Daoy (cell line): ENCODE measurements at places on chromosomes 5 and 9. TPM values are rescaled to one million over a fixed set of nuclear protein-coding genes. Genes with fewer than 3 reads are reported as not detected.

YIPF5 gene
- 83.9 and 94.9 TPM in 2 replicates for total RNA-seq

COL15A1 gene
- 0.74 and 0.86 TPM in 2 replicates for total RNA-seq

BASP1 gene
- 114 and 124 TPM in 2 replicates for total RNA-seq

PCDHB10 gene
- total RNA-seq = 0.40 and 0.71 TPM in 2 replicates

PGM5 gene
- 0.57 TPM in 1 of 2 replicates, not detected in the other for total RNA-seq

LCN1 gene
- total RNA-seq = not detected in 2 replicates

SLC1A3 gene
- 5.8 and 6.0 TPM in 2 replicates for total RNA-seq

C5orf34 gene
- total RNA-seq = 15.6 and 17.2 TPM in 2 replicates

CARD6 gene
- 2.1 and 2.7 TPM in 2 replicates for total RNA-seq

PCSK5 gene
- 1.4 TPM in 2 replicates for total RNA-seq

LVRN gene
- 0.06 TPM in 1 of 2 replicates, not detected in the other for total RNA-seq

DNA sequence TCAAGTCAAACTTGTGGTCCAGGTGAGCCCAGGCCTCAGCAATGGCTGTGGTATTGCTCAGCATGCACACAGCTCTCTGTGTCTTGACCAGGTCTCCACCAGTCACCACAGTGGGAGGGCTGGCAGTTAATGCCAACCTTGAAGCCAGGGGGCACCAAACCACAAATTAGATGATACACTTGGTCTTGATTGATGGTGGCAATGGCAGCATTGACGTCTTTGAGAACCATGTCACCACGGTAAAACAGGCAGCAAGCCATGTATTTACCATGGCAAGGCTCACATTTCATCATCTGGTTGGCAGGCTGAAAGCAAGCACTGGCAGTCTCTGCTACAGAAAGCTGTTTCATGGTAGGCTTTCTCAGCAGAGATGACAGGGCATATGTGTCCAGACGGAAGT is 40.0 kb downstream of the NIM1K start:
- DNase-seq = no peak

GRCh38 chr9:14813336-14814248 is 91.1 kb upstream of the CER1 start:
- peak; percentile 18 for DNase-seq

DNA sequence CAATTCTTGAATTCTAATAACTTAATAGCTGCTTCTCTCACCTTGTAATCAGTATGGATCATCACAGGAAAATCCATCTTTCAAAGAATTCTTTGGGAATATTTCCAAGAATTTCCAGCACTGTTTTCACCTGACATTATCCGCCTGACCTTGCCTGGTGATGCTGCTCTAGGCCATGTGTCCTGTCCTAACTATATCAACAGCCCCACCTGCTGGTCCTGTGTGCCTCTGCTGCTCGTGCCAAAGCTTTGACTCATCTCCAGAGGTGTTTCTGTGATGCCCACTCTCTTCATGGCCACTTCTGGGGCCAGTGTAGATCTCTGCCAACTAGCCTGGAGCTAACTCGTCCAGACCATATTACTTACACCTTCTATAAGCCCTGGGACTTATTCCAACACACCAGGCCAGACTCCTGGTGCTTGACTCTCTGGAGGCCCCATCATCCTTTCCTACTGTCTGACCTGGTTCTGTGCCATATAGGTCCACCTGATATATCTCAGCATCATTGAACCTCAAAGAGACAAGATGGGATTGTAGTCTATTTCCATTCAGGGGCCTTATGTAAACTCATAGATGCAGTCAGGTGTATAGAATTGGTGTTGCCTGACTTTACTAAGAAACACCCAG is 67.5 kb upstream of the CKMT2 start:
- peak; percentile 86 for DNase-seq

DNA sequence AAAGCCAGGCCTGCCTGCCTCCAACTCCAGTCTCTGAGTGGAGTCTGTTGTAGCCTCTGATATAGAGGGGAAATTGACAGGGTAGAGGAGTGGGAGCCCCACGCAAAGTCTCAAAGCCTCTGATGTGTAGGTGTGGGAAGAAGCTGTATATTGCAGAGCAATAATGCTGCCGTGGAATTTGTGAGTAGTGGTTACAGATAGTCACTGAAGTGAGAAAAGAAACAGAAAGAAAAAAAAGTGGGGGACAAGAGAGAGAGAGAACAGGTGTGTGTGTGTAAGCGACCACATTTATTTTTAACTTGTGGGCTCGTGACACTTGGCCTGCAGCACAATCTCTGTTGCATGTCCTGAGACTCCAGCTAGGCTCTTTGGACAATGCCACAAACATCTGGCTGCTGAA is 227.8 kb downstream of the NSG2 start:
- DNase-seq = no peak

- DNase-seq = no peak
These were observed 106.0 kb upstream of the PTPN3 start for GRCh38 chr9:109604131-109604530.

GRCh38 chr9:121559183-121559582 is 59.5 kb upstream of the GGTA1 start:
- peak; percentile 92 for DNase-seq

GRCh38 chr9:72942451-72942850 is 10.4 kb downstream of the ALDH1A1 start:
- no peak for DNase-seq

- peak; percentile 99 for DNase-seq
These were observed 41.1 kb downstream of the ACTBL2 start for GRCh38 chr5:57441557-57441956.

DNA sequence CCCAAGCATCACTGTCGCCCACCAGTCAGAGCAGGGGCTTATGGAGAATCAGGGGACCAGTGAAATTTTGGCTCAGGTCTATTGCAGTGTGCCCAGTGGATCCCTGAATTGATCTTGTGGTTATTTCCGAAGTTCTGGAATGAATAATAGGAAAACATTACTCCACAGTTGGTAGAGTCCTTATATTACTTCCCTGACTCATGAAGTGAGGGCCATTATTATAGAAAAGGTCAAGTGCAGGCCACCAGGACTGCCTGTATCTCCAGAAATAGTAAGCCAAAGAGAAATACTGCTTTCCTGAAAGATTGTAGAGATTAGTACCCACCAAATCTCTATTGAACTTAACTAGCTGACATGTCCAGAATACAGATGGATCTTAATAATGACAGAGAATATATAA is 335.0 kb downstream of the NPR3 start:
- no peak for DNase-seq

DNA sequence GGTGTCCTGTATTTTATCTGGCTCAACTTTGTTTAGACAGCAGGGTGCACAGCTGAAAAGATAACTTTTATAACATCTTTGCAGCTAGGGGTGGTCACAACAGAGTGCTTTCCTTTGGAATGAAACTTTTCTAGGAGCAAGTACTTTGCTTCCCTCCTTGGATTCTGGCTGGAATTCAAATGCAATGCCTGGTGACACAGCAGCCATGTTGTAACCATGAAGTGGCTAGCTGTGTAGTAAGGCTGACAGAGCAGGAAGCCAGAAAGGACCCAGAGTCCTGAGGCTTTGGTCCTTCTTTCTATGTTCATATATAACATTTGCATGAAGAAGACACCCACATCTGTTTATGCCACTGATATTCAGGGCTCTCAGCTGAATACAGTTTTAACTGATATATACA is 48.1 kb downstream of the TENT4A start:
- DNase-seq = no peak

- peak; percentile 50 for DNase-seq
These were observed 82.1 kb downstream of the GAPVD1 start for GRCh38 chr9:125343518-125344275.
